ENCODE measurements at places on chromosomes 3 and 15. TPM values are rescaled to one million over a fixed set of nuclear protein-coding genes. Genes with fewer than 3 reads are reported as not detected.

Gene C3orf80
- total RNA-seq = 2.1 TPM

Gene GOLGA6L9
- total RNA-seq = 3.0 TPM

Gene APOD
- total RNA-seq = 0.82 TPM

Gene TUBGCP4
- 6.2 TPM for total RNA-seq

Gene CEMIP
- 2.2 TPM for total RNA-seq

Gene THAP10
- total RNA-seq = 4.8 TPM
